Activated naive CD8-positive, alpha-beta T cell treated with anti-CD3 and anti-CD28 coated beads, Interleukin-2, amount 10 ng/mL, durations not matched to agents 7 days and 5 days (primary cell): ENCODE measurements at places on chromosomes 4 and X.
A peak's percentile ranks its signal among the peaks of the same experiment; 100 is the strongest.

DNA sequence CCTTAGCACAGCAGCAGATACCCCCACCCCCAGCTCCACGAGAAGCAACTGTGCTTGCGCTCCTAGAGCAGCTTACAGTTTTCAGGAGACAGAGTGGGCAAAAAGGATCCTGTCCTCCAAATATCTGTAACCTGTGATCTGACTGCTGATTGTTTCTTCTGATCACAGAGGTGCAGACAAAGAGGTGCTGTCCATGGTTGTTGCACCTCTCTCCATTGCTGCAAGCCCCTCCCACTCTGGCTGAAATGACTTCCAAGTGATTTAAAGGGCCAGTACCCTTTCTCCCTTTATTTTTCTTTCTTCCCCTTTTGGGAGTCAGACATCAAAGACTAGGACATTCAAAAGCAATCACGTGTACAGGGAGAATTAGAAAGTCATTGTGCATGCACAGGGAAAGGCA, 205.3 kb upstream of the GEMIN8 start:
- DNase-seq, result no peak

GRCh38 chr4:108144451-108144850, 24.3 kb downstream of the LEF1 start:
- DNase-seq, result peak; percentile 58

GRCh38 chr4:149752729-149753128, 62.9 kb downstream of the IQCM start:
- no peak for DNase-seq

- no peak for DNase-seq
These were observed 35.1 kb downstream of the RBM47 start for GRCh38 chr4:40594261-40595178.

DNA sequence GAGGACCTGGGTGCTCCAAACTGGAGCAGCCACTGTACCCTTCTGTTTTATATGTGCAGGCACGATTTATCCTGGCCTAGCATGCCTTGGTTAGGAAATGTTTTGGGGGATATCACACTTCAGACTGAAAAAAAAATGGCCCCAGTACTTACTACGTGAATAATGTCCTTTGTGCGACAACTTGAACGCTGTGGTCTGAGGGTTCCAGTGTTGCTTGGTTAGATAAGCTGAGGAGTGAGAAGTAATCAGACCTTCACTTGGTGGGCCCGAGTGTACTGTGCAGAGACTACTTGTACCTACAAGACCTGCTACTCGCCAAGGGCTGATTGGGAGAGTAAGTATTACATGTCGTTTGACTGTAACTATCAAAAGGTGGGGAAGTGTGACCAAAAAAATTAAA, 678 bp downstream of the DNAAF6 start:
- DNase-seq, result no peak

DNA sequence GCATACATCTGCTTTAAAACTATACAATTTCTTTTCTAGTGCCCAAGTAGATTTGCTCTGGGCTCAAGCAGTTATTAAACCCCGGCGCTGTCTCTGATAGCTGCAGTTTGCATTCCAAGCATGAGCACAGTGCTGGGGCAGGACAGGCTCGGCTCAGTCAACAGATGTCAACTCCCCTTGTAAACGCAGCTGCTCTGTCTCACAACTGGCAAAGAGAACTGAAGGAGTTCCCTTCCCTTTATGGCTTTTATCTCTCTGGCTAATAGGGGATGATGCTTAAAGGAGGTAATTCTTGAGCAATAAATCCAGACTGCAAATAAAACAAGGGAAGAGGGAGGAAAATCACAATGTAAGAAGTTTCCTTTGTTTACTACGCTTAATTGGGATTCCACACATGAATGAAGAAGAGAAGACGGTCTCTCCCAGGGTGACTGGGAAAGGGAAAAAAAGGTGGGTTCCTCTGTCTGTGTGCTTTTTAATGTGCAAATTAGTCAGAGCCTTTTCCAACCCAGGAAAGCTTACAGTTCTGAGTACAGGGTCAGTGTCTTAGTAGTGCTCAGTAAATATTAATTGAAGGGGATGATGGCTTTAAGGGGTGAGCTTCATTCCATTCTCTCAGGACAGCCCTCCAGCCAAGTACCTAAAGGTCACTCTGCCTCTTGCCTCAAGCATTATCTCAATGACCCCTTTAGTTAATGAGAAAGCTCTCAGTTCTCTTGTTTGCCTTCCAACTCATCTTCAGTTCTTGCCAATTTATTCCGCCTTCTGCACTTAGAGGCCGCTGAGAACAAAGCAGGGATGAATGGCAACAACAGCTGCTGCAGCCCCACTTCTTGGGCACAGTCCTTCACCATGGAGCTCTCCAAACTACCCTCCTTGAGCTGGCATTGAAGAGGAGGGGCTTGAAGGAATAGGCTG, 155.7 kb upstream of the JADE1 start:
- no peak for DNase-seq

DNA sequence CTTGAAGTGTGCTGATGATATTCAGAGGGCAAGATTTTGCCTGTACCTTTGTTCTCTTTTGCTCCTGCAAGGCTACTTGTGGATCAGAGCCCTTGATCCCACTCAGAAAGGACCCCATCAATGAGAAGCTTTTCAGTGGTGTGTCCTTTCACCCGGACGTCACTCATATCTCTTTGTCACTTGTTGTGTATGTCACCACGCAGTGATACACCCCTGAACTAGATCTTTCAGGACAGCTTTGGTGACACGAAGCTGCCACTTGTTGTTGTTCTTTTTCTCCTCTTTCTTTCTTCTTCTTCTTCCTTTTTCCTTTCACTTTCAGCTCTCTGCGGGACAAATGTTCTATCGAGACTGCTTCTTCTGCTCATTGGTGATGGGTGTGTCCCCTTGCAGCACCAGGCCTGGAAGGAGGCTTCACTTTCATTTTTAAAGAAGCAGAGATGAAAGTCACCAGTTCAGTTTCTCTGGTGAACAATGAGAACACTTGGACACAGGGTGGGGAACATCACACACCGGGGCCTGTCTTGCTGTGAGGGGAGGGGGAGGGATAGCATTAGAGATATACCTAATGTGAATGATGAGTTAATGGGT, 83.6 kb downstream of the NBDY start:
- DNase-seq, result no peak

DNA sequence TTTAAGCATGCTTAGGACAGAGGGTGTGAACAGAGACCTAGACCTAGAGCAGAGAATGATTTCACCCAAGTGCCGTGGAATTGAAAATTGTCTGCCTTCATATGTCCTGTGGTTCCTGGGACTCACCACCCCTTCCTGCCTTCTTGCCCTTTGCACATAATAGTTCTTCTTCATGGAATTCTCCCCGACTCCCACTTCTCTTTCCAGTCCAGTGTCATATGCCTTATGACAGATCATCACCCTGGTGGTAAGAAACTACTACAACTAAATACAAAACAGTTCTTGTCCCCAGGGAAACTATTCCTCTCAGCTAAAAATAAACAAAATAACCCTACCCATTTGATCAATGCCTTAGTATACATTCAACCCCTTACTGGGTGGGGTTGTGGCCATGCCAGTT, 43.3 kb downstream of the BMPR1B start:
- DNase-seq, result no peak

DNA sequence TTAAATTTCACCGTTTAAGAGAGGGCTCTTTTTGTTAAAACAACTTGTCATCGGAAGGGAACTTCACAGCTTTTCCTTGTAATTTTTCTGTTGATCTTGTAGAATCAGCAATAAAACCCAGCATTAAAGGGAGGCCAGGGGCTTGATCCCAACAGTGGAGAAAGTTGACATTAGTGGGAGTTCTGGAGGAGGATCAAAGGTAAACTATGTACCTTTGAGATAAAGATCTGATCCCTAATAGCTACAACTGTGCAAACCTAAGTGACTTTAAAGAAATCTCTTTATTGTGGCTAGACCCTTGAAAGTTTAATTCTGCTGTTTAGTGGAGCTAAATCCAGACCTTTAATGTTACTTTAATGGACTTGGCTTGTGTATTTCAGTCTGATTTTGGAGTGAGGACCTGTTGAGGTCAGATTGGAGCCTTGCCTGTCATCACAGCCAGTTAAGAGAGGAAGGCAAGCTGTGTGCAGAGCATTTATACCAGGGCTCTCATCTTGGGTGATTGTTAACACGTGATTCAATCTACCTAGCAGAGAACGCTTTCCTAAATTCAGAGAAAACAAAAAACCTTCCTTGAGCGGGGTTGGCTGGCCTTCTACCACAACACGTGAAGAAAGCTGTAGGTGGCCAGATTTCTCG, 1.7 kb downstream of the DOCK11 start:
- no peak for DNase-seq

DNA sequence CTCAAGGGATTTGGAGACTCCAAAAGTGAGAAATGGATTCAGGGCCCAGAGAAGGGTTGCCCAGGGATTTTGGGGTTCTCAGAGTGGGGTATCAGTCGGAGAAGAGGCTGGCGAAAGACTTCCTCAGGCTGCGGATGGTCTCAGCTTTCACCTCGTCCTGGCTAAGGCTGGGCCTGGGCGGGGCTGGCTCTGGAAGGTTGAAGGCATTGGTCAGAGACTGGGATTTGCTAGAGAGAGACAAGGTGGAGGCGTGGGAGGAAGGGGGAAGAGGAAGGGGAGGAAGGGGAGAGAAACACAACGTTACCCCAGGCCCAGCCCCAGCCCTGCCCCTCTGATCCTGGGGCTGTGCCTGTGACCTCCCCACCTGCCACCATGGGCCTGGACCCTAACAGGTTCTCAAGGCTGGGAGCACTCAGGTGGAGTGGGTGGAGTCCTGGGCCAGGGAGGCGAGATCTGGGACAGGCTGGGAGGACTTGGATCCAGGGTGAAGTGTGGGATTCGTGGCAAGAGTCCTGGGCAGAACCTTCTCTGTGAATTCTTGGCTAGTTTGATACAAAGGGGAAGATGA, 9.4 kb upstream of the TIMP1 start:
- no peak for DNase-seq

DNA sequence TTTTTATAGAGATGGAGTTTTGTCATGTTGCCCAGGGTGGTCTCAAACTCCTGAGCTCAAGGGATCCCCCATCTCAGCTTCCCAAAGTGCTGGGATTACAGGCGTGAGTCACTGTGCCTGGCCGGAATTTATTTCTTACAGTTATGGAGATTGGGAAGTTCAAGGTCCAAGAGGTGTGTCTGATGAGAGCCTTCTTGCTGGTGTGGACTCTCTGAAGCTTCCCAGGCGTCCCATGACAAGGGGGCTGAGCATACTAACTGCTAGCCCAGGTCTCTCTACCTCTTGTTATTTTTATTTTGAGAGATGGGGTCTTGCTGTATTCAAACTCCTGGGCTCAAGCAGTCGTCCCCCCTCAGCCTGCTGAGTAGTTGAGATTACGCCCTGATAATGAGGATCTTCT, 2.9 kb upstream of the NSD2 start:
- no peak for DNase-seq

DNA sequence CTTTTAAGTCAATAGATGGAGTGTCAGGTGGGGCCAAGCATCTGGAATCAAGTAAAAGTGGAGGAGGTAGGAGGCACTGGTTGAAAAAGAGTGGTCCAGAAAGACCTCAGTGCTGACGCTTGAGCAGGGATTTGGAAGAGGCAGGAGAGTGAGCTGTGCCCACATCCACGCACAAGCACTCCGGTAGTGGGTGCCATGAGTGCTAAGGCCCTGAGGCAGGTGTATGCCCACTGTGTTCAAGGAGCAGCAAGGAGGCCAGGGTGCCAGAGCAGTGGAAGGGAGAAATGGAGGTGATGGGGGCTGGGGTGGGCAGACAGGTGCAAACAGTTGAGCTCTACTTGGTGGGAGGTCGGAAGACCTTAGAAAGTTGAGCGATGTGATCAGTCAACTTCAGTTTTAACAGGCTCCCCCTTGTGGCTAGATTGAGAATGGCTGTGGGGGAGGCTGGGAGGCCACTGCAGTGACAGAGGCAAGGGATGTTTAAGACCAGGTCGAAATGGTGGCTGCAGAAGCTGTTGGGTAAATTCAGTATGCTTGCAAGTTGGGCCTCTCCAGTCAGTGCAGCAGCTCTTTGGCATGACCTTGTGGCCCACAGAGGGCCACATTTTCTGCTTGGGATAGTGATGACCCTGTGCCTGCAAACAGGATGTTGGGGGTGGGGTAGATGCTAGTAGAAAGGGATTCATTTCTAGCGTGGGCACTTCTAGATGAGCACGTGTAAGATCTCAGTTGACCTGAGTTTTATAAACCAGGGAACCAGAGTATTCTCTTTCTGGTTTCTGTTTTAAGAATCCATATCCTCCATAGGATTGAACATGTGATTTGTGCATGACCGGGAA, 12.7 kb downstream of the TKTL1 start:
- peak; percentile 72 for DNase-seq

- DNase-seq, result no peak
These were observed 1816.3 kb upstream of the TENM3 start for GRCh38 chr4:180426938-180427337.

GRCh38 chr4:787561-787981, 38.4 kb downstream of the CPLX1 start:
- peak; percentile 52 for DNase-seq

- DNase-seq, result peak; percentile 24
These were observed 1.8 kb downstream of the DKK2 start for GRCh38 chr4:107034091-107034995.

- DNase-seq, result no peak
These were observed 2.6 kb upstream of the OTUD4 start for GRCh38 chr4:145183023-145183422.

GRCh38 chr4:169604131-169604900, 8.1 kb downstream of the NEK1 start:
- DNase-seq, result no peak

GRCh38 chrX:51047950-51048349, 137.4 kb downstream of the BMP15 start:
- no peak for DNase-seq

GRCh38 chrX:119880076-119880475, 8.4 kb downstream of the NDUFA1 start:
- no peak for DNase-seq

DNA sequence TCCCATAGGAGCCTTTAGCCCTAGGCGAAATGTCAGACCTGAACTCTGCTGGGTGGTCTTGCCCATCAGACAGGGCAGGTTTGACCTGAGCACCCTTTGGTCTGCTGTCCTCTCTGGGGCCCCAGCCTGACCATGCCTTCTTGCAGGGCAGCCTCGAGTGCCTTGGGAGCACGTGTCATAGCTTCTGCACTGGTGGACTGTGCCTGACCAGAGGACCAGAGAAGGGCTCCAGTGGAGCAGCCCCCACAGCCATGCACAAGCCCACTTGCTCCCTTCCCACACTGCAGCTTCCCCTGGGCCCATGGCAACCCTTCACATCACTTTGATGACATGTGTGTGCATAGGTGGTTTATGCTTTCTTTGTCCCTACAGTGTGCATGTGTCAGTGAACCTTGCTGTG, 394.0 kb downstream of the TEX13C start:
- no peak for DNase-seq

GRCh38 chr4:5012958-5013357, 6.3 kb downstream of the CYTL1 start:
- DNase-seq, result no peak

GRCh38 chr4:63105839-63106238, 1303.4 kb downstream of the TECRL start:
- no peak for DNase-seq

DNA sequence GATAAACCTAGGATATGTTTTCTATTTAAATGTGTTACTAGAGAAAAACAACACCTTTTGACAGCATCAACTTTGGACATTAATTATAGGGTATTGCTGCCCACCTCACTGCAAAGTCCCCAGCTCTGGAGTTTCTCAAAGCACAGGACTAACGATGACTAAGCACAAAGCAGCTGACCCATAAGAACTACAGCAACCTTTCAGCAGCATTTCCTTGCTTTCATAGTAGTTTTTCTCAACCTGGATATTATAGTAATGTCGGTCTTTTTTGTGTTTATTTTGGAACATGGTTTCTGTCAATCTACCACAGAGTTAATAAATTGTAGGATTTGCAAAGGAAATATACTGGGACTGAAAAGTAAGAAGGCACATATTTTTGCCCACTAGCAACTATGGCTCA, 21.5 kb downstream of the HHIP start:
- no peak for DNase-seq

- DNase-seq, result peak; percentile 23
These were observed 46.4 kb downstream of the PAGE2 start for GRCh38 chrX:55135171-55135570.
